ENCODE measurements at places on chromosomes 1 and 21. TPM values are rescaled to one million over a fixed set of nuclear protein-coding genes. Genes with fewer than 3 reads are reported as not detected.

NUDT17 gene
- 2.2 TPM for polyA plus RNA-seq

VTCN1 gene
- 0.06 TPM for polyA plus RNA-seq

OLIG2 gene
- polyA plus RNA-seq = not detected

KIF26B gene
- 0.12 TPM for polyA plus RNA-seq

PBX1 gene
- polyA plus RNA-seq = 10.5 TPM

ARHGAP30 gene
- polyA plus RNA-seq = 9.5 TPM

S100A8 gene
- polyA plus RNA-seq = 65,887 TPM

SLAMF7 gene
- polyA plus RNA-seq = 4.0 TPM

IL19 gene
- polyA plus RNA-seq = 0.22 TPM

DNMT3L gene
- not detected for polyA plus RNA-seq

PLPP3 gene
- 12.4 TPM for polyA plus RNA-seq

AMY1C gene
- 0.07 TPM for polyA plus RNA-seq
